ENCODE measurements at places on chromosomes 1 and 21. TPM values are rescaled to one million over a fixed set of nuclear protein-coding genes. Genes with fewer than 3 reads are reported as not detected.

Gene B3GALT2
- 0.25 TPM for total RNA-seq

DNA sequence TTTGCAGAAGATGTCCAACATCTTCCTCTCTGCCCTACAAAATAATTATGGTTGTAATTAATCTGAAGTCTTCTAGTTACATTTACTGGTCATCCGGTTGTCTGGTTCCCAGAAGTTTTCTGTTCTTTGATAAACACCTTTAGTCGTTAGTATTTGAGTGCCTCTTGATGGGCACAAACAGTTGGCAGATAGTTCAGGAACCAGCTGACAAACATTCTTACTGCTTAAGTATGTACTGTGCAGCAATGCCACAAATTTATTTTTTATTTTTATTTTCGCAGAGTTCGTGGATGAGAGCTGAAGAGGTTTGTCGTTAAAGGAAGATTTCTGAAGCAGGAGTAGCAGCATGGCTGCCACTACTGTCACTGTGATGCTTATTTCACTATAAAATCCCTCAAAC, 84.7 kb downstream of the RABGAP1L start:
- peaks cover 27% of the 10 kb centered on the region for H3K36me3 ChIP-seq
- no peaks in the 10 kb centered on the region for H3K4me1 ChIP-seq
- DNase-seq, result no peak
- no peaks in the 10 kb centered on the region for H3K27me3 ChIP-seq
- no peak overlapping the region for H3K4me3 ChIP-seq

Gene TSPAN2
- 0.95 TPM for total RNA-seq

Gene TRIM67
- not detected for total RNA-seq

GRCh38 chr1:58738876-58739275, 39.0 kb upstream of the MYSM1 start:
- no peaks in the 10 kb centered on the region for H3K36me3 ChIP-seq
- no peak overlapping the region for H3K4me3 ChIP-seq
- H3K27me3 ChIP-seq, result no peaks in the 10 kb centered on the region
- no peaks in the 10 kb centered on the region for H3K4me1 ChIP-seq
- peak; percentile 17 for DNase-seq

GRCh38 chr1:245673881-245674414, 519.2 kb downstream of the KIF26B start:
- H3K36me3 ChIP-seq, result no peaks in the 10 kb centered on the region
- no peaks in the 10 kb centered on the region for H3K4me1 ChIP-seq
- no peaks in the 10 kb centered on the region for H3K27me3 ChIP-seq

Gene PTGFRN
- 0.45 TPM for total RNA-seq

Gene C1orf116
- total RNA-seq, result 0.25 TPM

DNA sequence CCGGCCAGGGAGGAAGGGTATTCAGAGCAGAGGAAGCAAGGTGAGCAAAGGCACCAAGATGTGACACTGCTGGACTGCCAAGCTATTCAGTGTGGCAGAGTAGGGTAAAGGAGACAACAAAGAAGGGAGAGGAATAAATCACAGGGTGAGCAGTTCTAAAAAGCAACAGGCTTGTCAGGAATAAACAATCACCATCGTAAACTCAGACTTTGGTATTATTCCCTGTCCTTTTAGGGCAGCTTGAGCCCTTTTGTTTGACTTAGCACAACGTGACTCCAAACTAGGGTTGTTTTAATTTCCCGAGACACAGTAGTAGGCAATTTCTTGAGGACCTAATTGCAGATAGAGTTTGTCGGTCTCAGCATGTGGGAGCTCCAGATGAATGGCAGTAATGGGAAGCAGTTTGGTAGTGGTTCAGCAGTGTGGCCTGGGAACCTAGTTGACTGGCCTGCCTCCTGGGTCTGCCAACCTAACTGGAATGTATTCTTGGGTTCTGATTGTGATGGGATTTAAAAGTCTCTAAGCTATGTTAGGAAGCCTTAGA, 4.3 kb downstream of the CR1L start:
- H3K27me3 ChIP-seq, result peaks cover 5% of the 10 kb centered on the region
- no peak for DNase-seq
- H3K4me3 ChIP-seq, result no peak overlapping the region
- no peak overlapping the region for H3K27ac ChIP-seq

DNA sequence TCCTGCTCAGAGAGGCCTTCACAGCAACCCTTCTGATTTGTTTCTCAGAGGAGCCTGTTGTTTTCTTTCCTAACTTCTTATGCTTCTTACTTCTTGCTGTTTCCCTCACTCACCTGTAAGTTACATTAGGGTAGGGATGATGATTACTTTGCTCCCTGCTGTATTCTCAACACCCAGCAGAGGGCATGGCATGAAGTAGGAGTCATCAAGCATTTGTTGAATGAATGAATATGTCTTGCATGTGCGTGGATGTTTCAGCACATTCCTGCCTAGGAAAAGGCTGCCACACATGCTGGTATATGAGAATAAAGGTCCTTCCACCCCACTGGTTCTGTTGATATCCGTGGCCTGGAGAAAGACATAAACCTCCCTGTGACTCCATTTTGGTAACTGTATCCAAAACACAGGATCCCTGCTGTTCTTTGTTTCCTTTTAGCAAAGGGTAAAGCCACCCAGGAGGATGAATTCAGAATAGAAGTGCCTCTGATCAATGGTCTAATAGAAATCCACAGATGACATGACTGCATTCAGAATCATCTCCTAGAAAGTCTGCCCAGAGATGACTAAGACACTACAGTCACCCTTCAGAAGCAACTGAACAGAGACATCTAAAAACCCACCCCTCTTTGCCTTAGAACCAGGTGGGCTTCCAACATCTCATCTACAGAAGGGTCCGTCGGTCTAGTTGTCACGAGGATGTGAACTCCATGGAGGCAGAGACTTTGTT, 168.8 kb downstream of the ZSCAN20 start:
- no peaks in the 10 kb centered on the region for H3K36me3 ChIP-seq
- no peak overlapping the region for H3K27ac ChIP-seq
- no peaks in the 10 kb centered on the region for H3K4me1 ChIP-seq
- no peak for DNase-seq
- H3K4me3 ChIP-seq, result no peak overlapping the region

- no peak for DNase-seq
- H3K27me3 ChIP-seq, result no peaks in the 10 kb centered on the region
- no peaks in the 10 kb centered on the region for H3K36me3 ChIP-seq
- H3K4me1 ChIP-seq, result peaks cover 36% of the 10 kb centered on the region
These were observed 572 bp downstream of the ATP1B1 start for GRCh38 chr1:169106921-169107602.

Gene DUSP23
- total RNA-seq, result 3.9 TPM

- no peak overlapping the region for H3K27ac ChIP-seq
- peaks cover 8% of the 10 kb centered on the region for H3K4me1 ChIP-seq
- H3K27me3 ChIP-seq, result no peaks in the 10 kb centered on the region
- DNase-seq, result peak; percentile 12
- peaks cover 6% of the 10 kb centered on the region for H3K36me3 ChIP-seq
These were observed 28.9 kb upstream of the EDN2 start for GRCh38 chr1:41513383-41513735.

GRCh38 chr1:7389906-7390603, 381.0 kb upstream of the VAMP3 start:
- no peaks in the 10 kb centered on the region for H3K4me1 ChIP-seq
- H3K27me3 ChIP-seq, result no peaks in the 10 kb centered on the region
- H3K4me3 ChIP-seq, result no peak overlapping the region
- DNase-seq, result no peak
- H3K27ac ChIP-seq, result no peak overlapping the region

- H3K27me3 ChIP-seq, result no peaks in the 10 kb centered on the region
- no peaks in the 10 kb centered on the region for H3K4me1 ChIP-seq
- H3K4me3 ChIP-seq, result no peak overlapping the region
- no peak for DNase-seq
- no peak overlapping the region for H3K27ac ChIP-seq
These were observed 406.5 kb downstream of the DUSP10 start for GRCh38 chr1:221335161-221336101.

Gene NOTCH2
- total RNA-seq, result 27.5 TPM

DNA sequence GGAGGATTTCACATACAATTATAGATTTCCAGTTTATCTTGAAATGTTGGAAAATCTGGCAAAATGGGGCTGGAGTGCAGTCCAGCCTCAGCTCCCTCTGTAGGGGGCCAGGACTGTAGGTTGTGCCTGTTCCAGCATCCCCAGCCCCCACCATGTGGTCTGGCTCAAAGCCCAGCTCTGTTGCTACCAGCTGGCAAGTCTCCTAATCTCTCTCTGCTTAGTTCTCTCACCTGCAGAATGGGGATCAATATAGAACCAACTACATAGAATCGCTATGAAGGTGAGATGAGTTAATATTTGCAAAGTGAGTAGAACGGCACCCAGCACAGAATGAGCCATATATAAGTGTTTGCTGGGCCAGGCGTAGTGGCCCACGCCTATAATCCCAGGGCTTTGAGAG, 50.0 kb upstream of the TARDBP start:
- no peak for DNase-seq
- peaks cover 22% of the 10 kb centered on the region for H3K4me1 ChIP-seq
- no peaks in the 10 kb centered on the region for H3K27me3 ChIP-seq
- no peaks in the 10 kb centered on the region for H3K36me3 ChIP-seq
- H3K27ac ChIP-seq, result no peak overlapping the region

GRCh38 chr1:27569506-27570291, 34.2 kb downstream of the AHDC1 start:
- peaks cover 33% of the 10 kb centered on the region for H3K4me1 ChIP-seq
- H3K27ac ChIP-seq, result peak overlapping the region; percentile 49
- no peak for DNase-seq
- no peaks in the 10 kb centered on the region for H3K36me3 ChIP-seq
- no peaks in the 10 kb centered on the region for H3K27me3 ChIP-seq

DNA sequence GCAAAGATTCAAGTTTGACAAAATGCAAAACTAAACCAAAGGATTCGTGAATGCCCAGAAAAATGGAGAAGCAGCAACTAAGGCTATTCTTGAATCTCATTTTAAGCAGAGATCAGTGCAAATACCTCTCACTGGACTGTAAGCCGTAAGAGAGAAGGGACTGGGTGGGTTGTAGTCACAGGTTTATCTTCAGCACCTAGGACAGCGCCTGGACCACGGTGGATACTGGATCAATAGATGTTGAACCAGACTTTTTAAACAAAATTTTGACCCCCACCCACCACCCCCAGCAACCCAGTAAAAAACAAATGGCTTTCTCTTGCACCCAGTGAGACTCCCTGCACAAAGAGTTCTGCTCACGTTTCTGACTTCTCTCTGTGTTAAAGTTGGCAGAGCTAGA, 347.1 kb downstream of the AJAP1 start:
- DNase-seq, result no peak
- H3K27me3 ChIP-seq, result no peaks in the 10 kb centered on the region
- H3K4me1 ChIP-seq, result no peaks in the 10 kb centered on the region
- H3K4me3 ChIP-seq, result no peak overlapping the region
- no peaks in the 10 kb centered on the region for H3K36me3 ChIP-seq
- no peak overlapping the region for H3K27ac ChIP-seq

DNA sequence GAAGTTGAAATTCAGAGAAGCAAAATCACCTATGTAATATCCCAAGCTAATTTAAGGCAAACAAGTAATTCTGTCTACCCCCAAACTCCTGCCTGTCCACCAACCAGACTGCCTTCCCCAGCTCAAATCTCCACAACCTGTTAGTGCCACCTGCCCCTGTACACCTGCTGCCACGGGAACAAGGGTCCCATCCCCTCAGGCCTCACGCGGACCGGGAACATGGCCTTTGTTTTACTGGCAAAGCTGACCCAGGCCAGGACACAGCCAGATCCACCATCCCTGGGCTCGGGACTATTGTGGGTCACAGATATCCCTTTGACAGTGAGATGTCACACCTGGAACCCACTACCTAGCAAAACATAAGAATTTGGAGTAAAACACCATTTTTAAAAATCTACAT, 139.3 kb upstream of the SGIP1 start:
- H3K4me1 ChIP-seq, result no peaks in the 10 kb centered on the region
- no peaks in the 10 kb centered on the region for H3K27me3 ChIP-seq
- H3K4me3 ChIP-seq, result no peak overlapping the region
- no peak overlapping the region for H3K27ac ChIP-seq
- no peaks in the 10 kb centered on the region for H3K36me3 ChIP-seq

Gene FBXO2
- total RNA-seq, result 3.2 TPM

DNA sequence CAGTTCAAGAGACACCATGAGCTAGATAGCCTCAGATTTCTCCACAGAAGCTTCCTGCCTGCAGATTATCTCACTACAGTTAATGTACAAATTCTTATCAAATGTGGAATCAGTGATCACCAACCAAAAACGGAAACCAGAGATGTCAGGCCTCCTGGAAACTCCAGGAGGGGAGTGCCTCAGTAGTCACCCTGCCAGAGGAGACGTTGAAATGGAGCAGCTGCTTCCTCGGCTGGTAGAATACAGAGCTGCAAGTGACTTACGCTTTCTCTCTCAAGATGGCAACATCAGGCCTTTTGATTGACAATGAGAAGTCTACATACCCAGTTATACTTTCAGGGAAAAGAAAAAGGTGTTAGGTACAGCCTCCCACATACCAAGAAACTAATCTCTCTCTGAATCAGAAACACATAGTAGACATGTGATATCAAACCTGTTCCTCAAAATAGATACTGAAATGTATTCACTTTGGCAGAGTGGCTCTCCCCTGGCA, 52.2 kb downstream of the ACP6 start:
- no peak overlapping the region for H3K27ac ChIP-seq
- no peak overlapping the region for H3K4me3 ChIP-seq
- H3K4me1 ChIP-seq, result peaks cover 19% of the 10 kb centered on the region

DNA sequence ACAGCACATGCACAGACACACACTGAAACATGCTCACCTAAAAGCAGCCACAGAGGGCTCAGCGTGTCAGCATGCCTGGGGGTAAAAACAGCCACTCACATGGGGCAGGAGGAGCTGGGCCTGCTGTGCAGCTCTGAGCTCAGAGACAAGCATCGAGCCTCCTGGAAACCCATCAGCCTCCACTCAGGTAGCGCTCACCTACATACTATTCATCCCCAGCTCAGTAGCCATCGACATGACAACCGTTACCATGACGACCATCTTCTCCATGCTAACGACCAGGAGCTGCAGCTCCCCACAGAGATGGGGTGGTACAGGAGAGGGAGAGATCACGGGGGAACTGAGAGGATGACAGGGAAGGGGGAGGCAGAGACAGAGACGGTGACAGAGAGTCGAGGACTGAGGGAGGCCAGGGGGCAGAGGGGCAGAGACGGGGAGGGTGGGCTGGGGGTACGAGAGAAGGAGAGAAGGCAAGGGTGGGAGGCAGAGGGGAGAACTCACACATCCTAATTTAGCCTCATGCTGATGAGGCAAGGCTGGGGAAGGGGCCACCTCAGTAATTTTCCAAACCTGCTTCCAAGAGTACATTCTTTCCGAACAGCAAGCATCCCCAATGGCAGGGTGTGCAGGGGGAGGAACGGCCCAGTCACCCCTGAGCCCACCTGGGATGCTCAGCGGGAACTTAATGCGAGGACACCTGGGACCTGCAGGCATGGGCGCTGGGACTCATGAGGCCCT, 28.4 kb downstream of the SDC3 start:
- no peak for DNase-seq
- peaks cover 14% of the 10 kb centered on the region for H3K27me3 ChIP-seq
- no peaks in the 10 kb centered on the region for H3K36me3 ChIP-seq
- no peak overlapping the region for H3K4me3 ChIP-seq
- no peak overlapping the region for H3K27ac ChIP-seq
- H3K4me1 ChIP-seq, result no peaks in the 10 kb centered on the region

Gene ROR1
- not detected for total RNA-seq

DNA sequence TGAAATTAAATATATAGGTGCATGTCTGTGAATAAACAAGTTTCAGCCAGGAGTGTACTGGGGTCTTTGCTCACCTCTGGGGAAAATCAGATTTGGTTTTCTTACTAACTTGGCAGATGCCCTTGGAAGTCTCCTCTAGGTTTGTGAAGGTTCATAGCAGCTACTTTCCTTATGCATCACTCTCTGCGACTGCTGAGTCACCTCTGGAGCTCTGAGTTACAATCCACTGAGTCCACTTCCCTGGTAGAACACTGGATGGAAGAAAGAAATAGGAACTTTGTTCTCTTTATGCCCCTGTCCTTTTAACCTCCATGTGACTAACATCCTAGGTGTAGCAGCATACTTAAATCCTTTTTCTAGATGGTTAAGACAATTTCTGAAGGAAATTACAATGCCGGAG, 4.4 kb upstream of the FASLG start:
- no peak overlapping the region for H3K27ac ChIP-seq
- H3K4me1 ChIP-seq, result peaks cover 20% of the 10 kb centered on the region
- DNase-seq, result no peak
- no peaks in the 10 kb centered on the region for H3K36me3 ChIP-seq

Data from CD4-positive, alpha-beta T cell (primary cell).